ENCODE measurements at places on chromosomes 7 and 10. TPM values are rescaled to one million over a fixed set of nuclear protein-coding genes. Genes with fewer than 3 reads are reported as not detected.

The SPOCK2 gene
- 0.88 TPM for total RNA-seq

The CTAGE8 gene
- total RNA-seq: 0.56 TPM

- H3K4me1 ChIP-seq: no peaks in the 10 kb centered on the region
- no peak overlapping the region for H3K4me3 ChIP-seq
- no peak overlapping the region for H3K27ac ChIP-seq
- DNase-seq: no peak
Observed at GRCh38 chr7:126658684-126659083, 594.1 kb downstream of the GRM8 start.

- H3K27ac ChIP-seq: no peak overlapping the region
- H3K4me3 ChIP-seq: no peak overlapping the region
- no peaks in the 10 kb centered on the region for H3K4me1 ChIP-seq
- H3K36me3 ChIP-seq: no peaks in the 10 kb centered on the region
- no peak for DNase-seq
Observed at GRCh38 chr10:85624511-85624910, 742.1 kb downstream of the GRID1 start.

- no peaks in the 10 kb centered on the region for H3K36me3 ChIP-seq
- H3K27me3 ChIP-seq: no peaks in the 10 kb centered on the region
- H3K27ac ChIP-seq: no peak overlapping the region
Observed at GRCh38 chr10:4008676-4009382, 223.8 kb upstream of the KLF6 start.

DNA sequence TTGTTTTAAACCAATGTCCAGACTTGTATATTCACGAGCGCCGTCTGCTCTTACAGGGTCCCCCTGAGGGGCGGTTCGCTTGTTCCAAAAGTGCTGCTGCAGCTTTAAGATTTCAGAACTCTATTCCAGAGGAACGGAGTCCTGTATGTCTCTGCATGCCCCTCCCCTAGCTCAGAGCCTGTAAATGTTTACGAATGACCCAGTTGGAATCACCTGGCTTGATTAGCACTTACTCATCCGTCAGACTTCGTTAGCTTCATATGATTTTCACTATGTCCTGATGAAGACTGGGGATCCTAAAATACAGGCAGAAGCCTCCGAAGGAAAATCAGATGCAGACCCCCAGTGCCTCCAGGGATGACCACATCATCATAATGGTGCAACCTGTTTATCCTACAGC is 4.5 kb upstream of the CHST15 start:
- no peak overlapping the region for H3K27ac ChIP-seq
- peaks cover 11% of the 10 kb centered on the region for H3K4me1 ChIP-seq
- DNase-seq: no peak
- no peaks in the 10 kb centered on the region for H3K27me3 ChIP-seq
- no peaks in the 10 kb centered on the region for H3K36me3 ChIP-seq

GRCh38 chr7:106063024-106063423 is 49.1 kb downstream of the SYPL1 start:
- no peak for DNase-seq
- H3K36me3 ChIP-seq: no peaks in the 10 kb centered on the region
- no peak overlapping the region for H3K27ac ChIP-seq
- no peaks in the 10 kb centered on the region for H3K27me3 ChIP-seq
- no peak overlapping the region for H3K4me3 ChIP-seq
- H3K4me1 ChIP-seq: no peaks in the 10 kb centered on the region
